ENCODE measurements at places on chromosomes 16 and 17.

DNA sequence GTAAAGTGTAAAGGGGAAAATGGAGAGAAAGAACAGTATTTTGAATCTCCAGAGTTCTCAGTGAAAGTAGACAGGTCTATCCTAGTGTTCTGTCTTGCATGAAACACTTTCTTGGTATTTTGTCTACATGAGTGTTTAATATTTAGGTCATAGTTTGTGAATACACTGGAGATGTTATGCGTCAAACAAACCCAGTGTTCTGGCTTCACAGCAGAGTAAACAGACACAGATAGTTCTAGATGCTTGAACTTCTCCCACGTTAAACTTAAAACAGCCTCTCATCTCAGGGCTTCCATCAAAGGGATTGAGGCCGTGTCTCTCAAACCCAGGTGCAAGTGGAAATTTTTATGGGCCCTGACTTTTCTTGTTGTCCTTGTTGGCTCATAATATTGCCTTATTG is 48.3 kb downstream of the RBFOX1 start:
- no peak for DNase-seq

DNA sequence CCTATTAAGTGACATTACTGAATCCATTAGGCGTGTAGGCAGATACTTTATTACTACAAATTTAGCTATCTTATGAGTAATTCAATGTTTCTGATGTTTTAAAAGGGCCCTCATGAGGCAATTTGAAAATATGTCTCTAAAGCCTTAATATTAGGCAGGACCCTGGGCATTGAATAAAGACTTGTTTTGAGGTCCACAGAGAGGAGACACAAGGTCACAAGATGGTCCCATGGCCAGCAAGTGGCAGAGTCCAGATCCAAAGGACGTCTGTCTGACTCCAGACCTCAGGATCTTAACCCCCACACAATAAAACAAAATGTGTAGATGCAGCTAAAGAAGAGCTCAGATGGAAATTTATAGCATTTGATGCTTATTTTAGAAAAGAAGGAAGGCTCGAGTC is 31.9 kb upstream of the HEATR6 start:
- no peak for DNase-seq

GRCh38 chr16:83312718-83313245 is 495.0 kb upstream of the HSBP1 start:
- DNase-seq = no peak

GRCh38 chr17:19773534-19773933 is 25.4 kb upstream of the ALDH3A1 start:
- DNase-seq = no peak

DNA sequence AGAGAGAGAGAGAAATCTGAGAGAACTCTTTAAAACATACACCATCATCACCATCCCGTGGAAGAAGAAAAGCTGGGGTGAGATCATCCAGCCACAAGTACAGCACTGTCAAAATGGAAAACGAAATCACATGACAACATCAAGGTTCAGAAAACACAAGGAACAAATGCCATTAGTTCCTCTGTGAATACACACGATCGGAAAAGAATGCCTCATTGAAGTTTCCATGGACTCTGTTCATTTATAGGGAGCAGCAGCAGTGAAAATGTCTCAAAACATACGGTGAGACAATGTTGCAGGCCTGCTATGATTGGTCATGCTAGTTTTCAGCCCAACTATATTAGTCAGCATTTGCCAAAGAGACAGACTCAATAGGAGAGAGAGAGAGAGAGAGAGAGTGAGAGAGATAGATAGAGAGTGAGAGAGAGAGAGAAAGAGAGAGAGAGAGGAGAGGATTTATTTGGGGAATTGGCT is 4.4 kb downstream of the CFAP97D1 start:
- DNase-seq = no peak

DNA sequence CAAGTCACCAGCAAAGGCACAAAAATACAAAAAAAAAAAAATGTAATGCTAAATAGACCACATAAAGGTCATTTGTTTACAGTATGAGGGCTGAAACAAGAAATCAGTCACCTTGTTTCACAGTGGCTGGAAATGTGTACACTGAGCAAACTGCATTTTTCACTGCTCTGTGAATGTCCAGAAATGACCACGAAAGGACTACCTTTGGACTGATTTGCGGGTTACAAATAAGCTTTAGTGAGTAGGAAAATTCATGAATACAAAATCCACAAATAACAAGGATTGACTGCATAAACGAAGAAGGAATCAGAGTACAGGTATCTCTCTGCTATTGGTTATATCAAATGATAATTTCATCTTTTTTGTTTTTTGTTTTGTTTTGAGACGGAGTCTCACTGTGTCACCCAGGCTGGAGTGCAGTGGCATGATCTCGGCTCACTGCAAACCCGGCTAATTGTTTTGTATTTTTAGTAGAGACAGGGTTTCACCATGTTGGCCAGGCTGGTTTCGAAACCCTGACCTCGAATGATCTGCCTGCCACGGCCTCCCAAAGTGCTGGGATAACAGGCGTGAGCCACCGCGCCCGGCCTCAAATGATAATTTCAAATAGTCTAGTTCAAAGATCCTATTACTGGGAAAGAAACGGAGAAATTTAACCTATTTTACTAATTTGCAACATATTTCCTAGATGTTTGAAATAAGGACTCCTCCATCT is 30.5 kb downstream of the CYTH1 start:
- DNase-seq = no peak

GRCh38 chr16:4141604-4142003 is 25.4 kb upstream of the ADCY9 start:
- no peak for DNase-seq

DNA sequence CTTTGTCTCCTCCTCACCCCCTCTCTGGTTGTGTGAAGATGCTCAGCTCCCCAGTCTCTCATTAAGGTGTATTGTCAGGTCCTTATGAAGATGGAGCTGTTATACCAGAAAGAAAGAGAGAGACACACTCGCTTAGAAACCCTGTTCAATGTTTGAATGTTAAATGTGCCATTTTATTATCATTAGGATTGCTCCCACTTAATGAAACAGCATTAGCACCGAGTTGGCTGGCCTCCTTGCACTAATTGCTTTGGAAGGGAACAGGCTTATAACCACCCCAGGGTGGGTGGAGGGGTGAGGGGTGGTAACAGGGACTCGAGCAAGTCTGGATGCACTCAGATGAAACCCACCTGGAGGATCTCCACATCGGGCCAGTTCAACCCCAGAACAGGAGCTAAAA is 14.4 kb downstream of the PIPOX start:
- DNase-seq = no peak

- DNase-seq = no peak
Measured at GRCh38 chr16:80317599-80318037, 223.2 kb upstream of the DYNLRB2 start.

DNA sequence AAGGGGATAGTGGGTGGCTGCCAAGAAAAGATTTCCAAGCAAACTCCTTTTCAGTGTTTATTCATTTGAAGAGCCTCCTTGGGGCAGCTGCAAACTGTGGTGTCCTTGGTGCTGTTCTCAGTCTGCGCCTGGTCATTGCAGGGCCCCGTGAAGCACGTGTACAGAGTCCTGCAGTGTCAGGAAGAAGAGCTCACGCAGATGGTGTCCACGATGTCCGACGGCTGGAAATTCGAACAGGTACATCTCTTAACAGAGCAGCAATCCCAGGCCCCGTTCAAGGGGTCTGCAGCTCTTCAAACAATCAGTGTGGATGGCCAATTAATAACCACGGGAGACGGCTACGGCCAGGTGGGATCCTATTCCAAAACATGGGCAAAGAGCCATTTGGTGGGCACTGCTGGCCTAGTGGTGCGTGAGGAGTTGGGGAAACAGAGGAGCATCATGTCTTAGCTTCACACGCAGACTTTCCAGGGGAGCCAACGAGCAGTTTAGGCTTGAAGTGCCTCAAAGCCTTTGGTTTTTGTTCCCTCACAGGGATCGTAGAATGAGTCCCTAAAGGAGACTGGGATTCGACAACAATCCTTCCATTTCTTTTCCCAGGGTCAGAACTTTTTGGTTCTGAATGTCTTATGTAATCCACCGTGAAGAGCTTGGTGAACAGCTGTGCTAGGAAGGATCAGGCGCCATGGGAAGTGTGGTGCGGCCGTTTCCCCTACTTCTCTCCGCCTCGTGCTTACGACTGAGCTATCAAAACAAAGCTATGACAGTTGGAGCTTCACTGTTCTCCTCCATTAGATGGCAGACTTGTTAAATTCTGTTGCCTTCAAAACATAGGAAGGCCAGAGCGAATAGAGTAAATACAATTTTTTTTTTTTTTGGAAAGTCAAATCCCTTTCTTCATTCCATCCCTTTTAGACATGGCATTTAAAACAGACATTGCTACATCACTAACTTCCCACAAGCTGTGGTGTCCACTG is 12.6 kb downstream of the KCTD2 start:
- DNase-seq = no peak

DNA sequence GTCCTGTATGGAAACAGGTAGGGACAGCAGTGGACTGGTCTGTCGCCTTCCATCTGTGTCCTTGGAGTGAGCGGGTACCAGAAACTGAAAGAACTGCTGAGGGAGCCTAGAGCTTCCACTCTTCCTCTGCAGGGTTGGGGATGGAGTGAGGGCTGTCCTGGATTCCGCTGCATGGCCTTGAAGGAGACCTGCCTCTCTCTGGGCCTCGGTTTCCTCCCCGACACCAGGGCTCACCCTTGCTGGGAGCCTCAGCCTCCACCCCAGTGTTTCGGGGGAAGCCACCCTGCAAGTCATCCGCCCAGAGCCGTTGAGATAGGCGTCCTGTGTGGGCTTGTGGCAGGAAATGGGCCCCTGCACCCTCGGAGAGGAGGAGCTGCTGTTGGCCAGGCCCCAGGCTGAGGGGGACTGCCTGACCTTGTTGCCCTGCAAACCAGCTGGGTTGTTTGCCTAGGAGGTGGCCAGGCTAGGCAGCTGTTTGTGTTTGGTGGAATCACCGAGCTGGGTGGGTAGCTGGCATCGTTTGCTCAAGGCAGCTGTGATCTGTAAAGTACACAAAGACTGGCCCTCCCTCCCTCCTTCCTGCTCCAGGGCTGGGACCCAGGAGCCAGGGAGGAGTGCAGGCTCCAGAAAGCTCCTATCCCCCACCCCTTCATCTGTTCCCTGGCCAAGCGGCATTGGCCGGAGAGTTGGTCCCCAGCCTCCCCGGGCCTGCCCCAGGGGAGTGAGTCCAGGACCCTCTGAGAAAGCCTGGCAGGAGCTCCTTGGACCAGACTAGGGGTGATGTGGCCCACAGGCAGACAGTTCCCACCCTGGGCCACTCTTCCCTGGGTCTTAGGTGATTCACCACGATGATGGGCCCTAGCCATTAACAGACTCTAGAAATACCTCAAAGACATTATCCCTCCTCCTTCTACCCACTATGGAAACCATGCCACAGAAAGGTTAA is 1.3 kb downstream of the RAB37 start:
- no peak for DNase-seq

DNA sequence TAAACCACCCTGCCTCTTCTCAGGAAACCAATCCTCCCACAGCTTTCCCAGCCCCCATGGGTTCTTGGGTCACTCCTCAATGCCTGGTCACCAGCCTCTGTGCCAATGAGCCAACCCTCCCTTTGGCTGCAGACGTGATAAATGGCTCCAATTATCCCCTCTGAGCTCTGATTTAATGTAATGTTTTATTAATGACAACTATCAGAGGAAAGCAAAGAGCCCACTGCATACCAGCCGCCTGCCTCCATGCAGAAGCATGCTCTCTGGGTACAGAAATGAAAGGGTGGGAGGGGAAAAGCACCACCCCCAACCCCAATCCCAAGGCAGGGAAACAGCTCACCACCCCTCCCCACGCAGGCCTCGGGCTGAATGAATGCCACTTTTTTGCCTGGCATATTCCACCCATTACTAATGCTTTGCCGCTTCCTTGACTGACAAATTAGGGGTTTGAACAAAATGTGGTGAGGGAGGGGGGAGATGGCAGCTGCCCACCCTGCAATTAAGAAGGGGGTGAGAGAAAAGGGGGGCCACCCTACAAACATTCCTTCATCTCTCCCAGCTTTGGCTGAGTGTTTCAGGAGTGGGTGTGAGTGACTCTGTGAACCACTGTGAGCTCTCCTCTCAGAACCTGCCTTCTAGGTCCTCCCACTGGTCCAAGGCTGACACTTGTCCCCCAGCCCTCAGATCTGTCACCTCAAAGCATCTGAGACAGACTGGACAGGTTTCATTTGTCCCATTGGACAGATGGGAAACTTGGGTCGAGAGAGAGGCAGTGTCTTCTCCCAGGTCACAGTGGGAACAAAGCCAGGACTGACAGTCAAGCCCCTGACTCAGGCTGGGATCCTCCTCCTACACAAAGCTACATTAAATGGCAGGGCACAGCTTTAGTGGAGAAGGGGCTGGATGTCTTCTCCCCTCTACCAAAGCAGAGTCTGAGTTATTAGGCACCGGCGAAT is 161.5 kb downstream of the TMEM132E start:
- DNase-seq = no peak

- no peak for DNase-seq
Measured at GRCh38 chr16:81907681-81908080, 103.6 kb downstream of the SDR42E1 start.

- DNase-seq = no peak
Measured at GRCh38 chr17:31079731-31080130, 15.0 kb upstream of the NF1 start.
